Myocyte (in vitro differentiated cells): ENCODE measurements at places on chromosomes 7 and 10. TPM values are rescaled to one million over a fixed set of nuclear protein-coding genes. Genes with fewer than 3 reads are reported as not detected.

GRCh38 chr10:128596906-128597305 is 470.7 kb upstream of the MKI67 start:
- no peak for DNase-seq

GRCh38 chr10:112160834-112161233 is 22.7 kb downstream of the GPAM start:
- no peak for DNase-seq

The LIPJ gene
- not detected in 2 replicates for total RNA-seq

- DNase-seq: no peak
Measured at GRCh38 chr7:141208539-141208938, 134.7 kb downstream of the TMEM178B start.

- no peak for DNase-seq
Measured at GRCh38 chr7:87083865-87084519, 24.5 kb upstream of the ELAPOR2 start.

- no peak for DNase-seq
Measured at GRCh38 chr10:89330537-89331212, 2.9 kb downstream of the IFIT3 start.

- DNase-seq: no peak
Measured at GRCh38 chr10:58588673-58589265, 76.1 kb downstream of the BICC1 start.

- DNase-seq: no peak
Measured at GRCh38 chr7:105173586-105173985, 159.6 kb downstream of the KMT2E start.

The PLAC9 gene
- 0.43 TPM in 1 of 2 replicates, not detected in the other for total RNA-seq

GRCh38 chr7:1418505-1419309 is 40.6 kb downstream of the MICALL2 start:
- no peak for DNase-seq

DNA sequence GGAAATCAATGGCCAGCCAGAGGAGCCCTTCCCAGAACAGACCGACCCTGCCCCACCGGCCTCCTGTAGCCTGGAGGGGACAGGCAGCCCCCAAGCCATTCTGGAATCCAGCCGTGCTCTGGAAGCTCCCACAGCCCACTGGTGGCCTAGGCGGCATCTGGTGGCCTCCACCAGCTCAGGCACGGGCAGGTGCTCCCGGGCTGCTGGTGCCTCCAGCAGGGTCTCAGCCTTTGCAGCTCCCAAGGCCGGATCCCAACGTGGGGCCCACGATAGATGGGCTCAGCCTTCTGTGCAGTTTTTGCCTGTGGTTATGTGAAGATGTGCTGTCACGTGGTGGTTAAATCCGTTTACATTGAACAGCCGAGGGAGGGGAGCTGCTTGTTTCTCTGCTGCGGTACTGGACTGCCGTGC is 44.4 kb downstream of the JAKMIP3 start:
- no peak for DNase-seq

GRCh38 chr7:55191161-55191925 is 172.5 kb downstream of the EGFR start:
- DNase-seq: no peak

DNA sequence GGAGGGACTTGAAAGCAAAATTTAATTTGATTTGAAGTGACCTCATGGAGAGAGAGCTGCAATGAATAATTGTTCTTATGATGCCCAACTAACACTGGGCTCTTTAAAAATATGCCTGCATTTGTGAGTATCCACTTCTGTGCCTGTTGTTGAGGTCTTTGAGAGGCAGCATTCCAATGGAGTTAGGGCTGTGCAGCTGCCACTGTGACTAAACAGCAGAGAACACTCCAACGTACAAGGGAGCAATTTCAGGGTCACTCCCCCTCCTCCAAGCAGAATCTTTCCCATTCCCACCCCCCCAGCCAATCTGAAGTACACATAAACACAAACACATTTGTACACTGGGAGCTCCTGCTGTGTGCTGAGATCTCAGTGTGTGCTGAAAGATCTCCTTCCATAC is 28.0 kb upstream of the GSAP start:
- DNase-seq: peak; percentile 96

The RPP38 gene
- 13.3 and 13.8 TPM in 2 replicates for total RNA-seq

GRCh38 chr10:12812571-12812970 is 188.9 kb downstream of the CCDC3 start:
- no peak for DNase-seq

The SPDYE2B gene
- not detected in 2 replicates for total RNA-seq

GRCh38 chr7:108140671-108141070 is 10.5 kb upstream of the LAMB4 start:
- DNase-seq: no peak

GRCh38 chr10:21513405-21513788 is 12.1 kb downstream of the SKIDA1 start:
- no peak for DNase-seq

The ZPBP gene
- not detected in 2 replicates for total RNA-seq

GRCh38 chr10:131427281-131427680 is 115.8 kb upstream of the TCERG1L start:
- DNase-seq: no peak

The PAOX gene
- total RNA-seq: 4.2 and 5.9 TPM in 2 replicates

The CPA4 gene
- 4.0 and 5.7 TPM in 2 replicates for total RNA-seq

DNA sequence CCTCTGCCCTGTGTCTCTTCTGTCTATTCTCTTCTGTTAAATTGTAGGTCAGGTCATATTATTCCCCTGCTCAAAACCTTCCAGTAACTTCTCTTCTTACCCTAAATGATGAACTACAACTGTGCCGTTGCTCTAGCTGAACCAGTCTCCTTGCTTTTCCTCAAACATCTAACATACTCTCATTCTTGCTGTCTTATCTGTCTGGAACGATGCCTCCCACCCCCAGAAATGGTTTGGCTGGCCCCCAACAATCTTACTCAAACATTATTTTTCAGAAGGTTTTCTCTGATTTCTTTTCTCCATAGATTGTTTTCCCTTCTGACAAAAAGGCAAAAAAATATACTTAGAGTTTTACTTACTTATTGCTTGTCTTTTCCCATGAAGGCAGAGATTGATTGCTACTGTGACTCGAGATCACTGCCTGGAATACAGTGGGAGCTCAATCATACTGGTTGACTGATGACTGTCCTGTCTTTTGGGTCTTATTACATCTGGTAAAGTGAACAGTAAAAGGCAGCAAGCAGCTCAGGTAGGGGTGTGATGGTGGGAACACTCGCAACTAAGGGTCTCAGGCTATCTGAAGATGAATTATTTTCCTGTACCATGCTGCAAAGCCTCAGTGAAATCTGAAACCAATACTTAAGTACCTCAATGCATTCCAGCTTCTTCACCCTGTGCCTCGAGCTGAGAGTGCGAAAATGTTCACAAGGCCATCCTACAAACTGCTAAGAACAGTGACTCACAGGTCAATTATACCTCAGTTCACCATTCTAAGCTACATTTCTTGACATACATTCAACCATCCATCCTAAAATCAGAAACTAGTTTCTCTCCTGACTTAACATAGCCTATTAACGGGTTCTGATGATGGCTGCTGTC is 67.6 kb downstream of the DNMBP start:
- DNase-seq: no peak
